Heart left ventricle (tissue), 16 donors: ENCODE measurements at places on chromosomes 12 and 14.
A peak's percentile ranks its signal among the peaks of the same experiment; 100 is the strongest.

DNA sequence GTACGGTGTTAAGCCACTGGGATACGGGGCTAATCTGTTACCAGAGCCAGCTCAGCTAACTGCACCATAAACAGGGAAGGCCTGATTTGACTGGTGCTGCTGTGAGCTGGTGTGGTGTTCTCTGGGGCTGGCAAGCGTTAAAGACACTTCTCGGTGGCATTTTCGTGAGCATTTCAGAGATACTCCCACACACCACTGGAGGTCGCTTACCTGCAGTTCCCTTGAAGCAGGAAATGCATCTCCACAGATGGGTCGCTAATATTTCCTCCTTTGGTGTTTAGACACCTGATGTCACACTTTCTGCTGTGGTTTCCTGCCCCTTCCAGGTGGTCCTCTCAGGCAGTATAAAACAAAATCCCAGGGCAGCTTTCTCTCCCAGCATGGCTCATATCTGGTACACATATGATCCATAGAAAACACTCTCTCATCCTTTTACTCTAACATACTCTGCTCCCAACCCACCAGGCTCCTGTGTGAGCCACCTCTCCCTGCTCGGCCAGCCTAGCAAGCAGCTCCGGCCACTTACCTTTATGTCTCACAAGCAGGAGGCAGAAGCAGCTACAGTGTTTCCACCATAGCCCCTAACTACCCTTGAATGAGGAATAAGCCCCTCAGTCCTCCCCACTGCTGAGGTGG lies 129.9 kb upstream of the GRIN2B start:
- H3K4me3 ChIP-seq, result no peak overlapping the region
- no peaks in the 10 kb centered on the region for H3K36me3 ChIP-seq
- no peak overlapping the region for H3K27ac ChIP-seq
- no peaks in the 10 kb centered on the region for H3K4me1 ChIP-seq

- no peak overlapping the region for H3K4me3 ChIP-seq
- H3K27me3 ChIP-seq, result no peaks in the 10 kb centered on the region
- H3K27ac ChIP-seq, result no peak overlapping the region
- DNase-seq, result no peak
These were observed 754.5 kb downstream of the C12orf50 start for GRCh38 chr12:87274594-87275245.

DNA sequence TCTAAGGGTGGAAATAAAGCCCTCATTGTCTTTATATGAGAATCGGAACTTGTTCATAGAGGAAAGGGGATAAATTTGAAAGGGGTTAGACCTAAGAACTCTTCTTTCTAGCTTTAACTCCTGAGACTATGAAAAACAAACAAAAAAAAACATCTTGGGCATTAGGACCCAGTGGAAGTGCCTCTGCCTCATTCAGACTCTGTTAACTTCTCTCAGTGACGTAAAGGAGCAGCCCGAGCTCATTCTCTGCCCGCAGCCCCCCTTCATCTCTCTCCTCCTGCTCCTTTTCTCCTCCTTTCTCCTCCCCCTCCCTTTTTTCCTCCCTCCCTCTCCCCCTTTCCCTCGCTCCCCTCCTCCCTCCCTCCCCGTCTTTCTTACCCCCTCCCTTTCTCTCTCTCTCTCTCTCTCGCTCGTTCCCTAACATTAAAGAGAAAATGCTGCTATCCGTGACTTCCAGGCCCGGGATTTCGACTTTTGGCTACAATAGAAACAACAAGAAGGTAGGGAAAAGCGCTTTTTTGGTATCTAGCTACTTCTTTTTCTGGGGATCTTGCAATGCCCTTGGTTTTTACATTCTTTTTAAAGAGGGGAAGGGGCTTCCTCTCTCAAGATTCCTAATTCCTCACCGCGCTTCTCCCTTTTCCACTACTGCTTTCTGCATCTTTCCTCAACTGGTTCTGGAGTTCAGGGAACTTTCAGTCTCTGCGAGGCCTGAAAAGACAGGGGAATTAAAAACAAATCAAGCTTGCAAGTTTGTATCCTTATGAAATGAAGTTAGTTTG lies at the start of gene RBMS2:
Gene RBMS2 (plus strand): TSS at position 231 of the 782 bp plus-strand sequence. CDS start 204 bp downstream, at position 435.
- peaks cover 13% of the 10 kb centered on the region for H3K4me1 ChIP-seq
- peak; percentile 71 for DNase-seq
- no peaks in the 10 kb centered on the region for H3K27me3 ChIP-seq
- H3K36me3 ChIP-seq, result no peaks in the 10 kb centered on the region
- peak within 1 kb of the TSS; percentile 96 for H3K27ac ChIP-seq

- H3K27me3 ChIP-seq, result no peaks in the 10 kb centered on the region
- no peak for DNase-seq
- H3K27ac ChIP-seq, result no peak overlapping the region
These were observed 12.2 kb downstream of the CAPZA3 start for GRCh38 chr12:18750085-18750484.

- no peaks in the 10 kb centered on the region for H3K27me3 ChIP-seq
- peaks cover 27% of the 10 kb centered on the region for H3K4me1 ChIP-seq
- H3K4me3 ChIP-seq, result no peak overlapping the region
- no peak overlapping the region for H3K27ac ChIP-seq
These were observed 26.0 kb downstream of the MAPK1IP1L start for GRCh38 chr14:55077170-55078151.

- H3K36me3 ChIP-seq, result no peaks in the 10 kb centered on the region
- no peak overlapping the region for H3K4me3 ChIP-seq
- H3K27ac ChIP-seq, result no peak overlapping the region
- H3K4me1 ChIP-seq, result no peaks in the 10 kb centered on the region
- no peaks in the 10 kb centered on the region for H3K27me3 ChIP-seq
These were observed 117.9 kb upstream of the SFSWAP start for GRCh38 chr12:131592972-131593371.

GRCh38 chr14:33959692-33960151 lies 8.8 kb upstream of the EGLN3 start:
- no peak overlapping the region for H3K27ac ChIP-seq
- H3K36me3 ChIP-seq, result no peaks in the 10 kb centered on the region
- H3K4me1 ChIP-seq, result peaks cover 7% of the 10 kb centered on the region
- no peak for DNase-seq

GRCh38 chr14:72366619-72367018 lies 434.4 kb downstream of the RGS6 start:
- H3K27me3 ChIP-seq, result no peaks in the 10 kb centered on the region
- no peaks in the 10 kb centered on the region for H3K36me3 ChIP-seq
- no peak for DNase-seq
- no peaks in the 10 kb centered on the region for H3K4me1 ChIP-seq

DNA sequence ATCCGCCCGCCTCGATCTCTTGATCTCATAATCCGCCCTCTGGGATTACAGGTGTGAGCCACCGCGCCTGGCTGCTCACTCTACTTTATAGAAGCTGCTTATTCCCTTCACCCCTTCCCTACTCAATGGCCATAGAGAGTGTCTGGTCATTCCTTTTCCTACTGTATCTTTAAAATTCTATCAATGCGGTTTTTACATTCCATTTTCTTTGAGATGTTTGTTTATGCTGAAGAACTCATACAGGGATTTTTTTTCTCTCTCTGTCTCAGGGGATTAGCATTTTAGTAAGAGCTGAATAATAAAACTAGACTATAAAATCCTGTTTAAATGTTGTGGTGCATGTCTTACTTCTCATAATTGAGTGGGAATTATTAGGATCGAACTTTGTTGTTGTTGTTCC lies 218.6 kb upstream of the FOXN3 start:
- H3K27ac ChIP-seq, result no peak overlapping the region
- no peaks in the 10 kb centered on the region for H3K36me3 ChIP-seq
- no peaks in the 10 kb centered on the region for H3K4me1 ChIP-seq

- H3K27me3 ChIP-seq, result peaks cover 67% of the 10 kb centered on the region
- H3K4me1 ChIP-seq, result peaks cover 21% of the 10 kb centered on the region
- peak; percentile 23 for DNase-seq
- no peak overlapping the region for H3K27ac ChIP-seq
- H3K4me3 ChIP-seq, result no peak overlapping the region
- H3K36me3 ChIP-seq, result no peaks in the 10 kb centered on the region
These were observed 370 bp downstream of the HRK start for GRCh38 chr12:116880817-116881324.

- peaks cover 45% of the 10 kb centered on the region for H3K36me3 ChIP-seq
- no peaks in the 10 kb centered on the region for H3K27me3 ChIP-seq
- no peak overlapping the region for H3K4me3 ChIP-seq
These were observed 5.8 kb downstream of the TRIP11 start for GRCh38 chr14:92033906-92034687.

- no peaks in the 10 kb centered on the region for H3K36me3 ChIP-seq
- H3K4me1 ChIP-seq, result peaks cover 31% of the 10 kb centered on the region
- no peak overlapping the region for H3K27ac ChIP-seq
- H3K4me3 ChIP-seq, result no peak overlapping the region
- no peaks in the 10 kb centered on the region for H3K27me3 ChIP-seq
These were observed 1.7 kb downstream of the CREBL2 start for GRCh38 chr12:12613344-12613743.

GRCh38 chr12:65918021-65918420 lies 93.7 kb downstream of the HMGA2 start:
- H3K4me3 ChIP-seq, result no peak overlapping the region
- H3K27me3 ChIP-seq, result no peaks in the 10 kb centered on the region
- H3K36me3 ChIP-seq, result no peaks in the 10 kb centered on the region
- no peaks in the 10 kb centered on the region for H3K4me1 ChIP-seq

DNA sequence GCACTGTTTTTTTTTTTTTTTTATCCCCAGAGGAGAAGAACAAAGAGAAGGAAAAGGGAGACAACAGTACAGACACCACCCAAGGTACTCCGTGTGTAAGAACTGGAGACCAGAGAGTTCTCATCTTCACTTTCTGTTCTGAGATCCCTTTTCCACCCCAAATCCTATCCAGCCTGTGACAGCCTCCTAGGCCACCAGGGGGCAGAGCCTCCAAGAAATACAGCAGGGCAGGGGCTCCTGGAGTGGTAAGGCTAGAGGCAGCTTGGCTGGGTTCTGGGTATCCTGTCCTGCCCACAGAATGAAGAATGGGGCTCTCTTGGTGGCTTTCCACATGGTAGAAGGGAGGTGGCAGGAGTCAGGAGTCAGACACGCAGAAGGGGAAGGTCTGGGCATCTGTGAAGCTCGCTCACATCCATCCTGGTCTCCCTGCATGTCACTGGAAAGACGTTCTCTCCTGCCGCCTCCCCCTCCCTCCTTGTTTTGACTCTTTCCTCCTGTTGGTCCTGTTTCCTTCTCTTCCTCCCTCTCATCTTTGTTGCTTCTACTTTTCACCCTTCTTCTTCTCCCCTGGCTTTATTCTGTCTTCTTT lies 12.0 kb downstream of the CLSTN3 start:
- DNase-seq, result no peak
- no peaks in the 10 kb centered on the region for H3K4me1 ChIP-seq
- H3K27me3 ChIP-seq, result no peaks in the 10 kb centered on the region
- no peak overlapping the region for H3K4me3 ChIP-seq
- no peak overlapping the region for H3K27ac ChIP-seq

- H3K27ac ChIP-seq, result no peak overlapping the region
- no peaks in the 10 kb centered on the region for H3K36me3 ChIP-seq
- H3K27me3 ChIP-seq, result no peaks in the 10 kb centered on the region
- no peaks in the 10 kb centered on the region for H3K4me1 ChIP-seq
- H3K4me3 ChIP-seq, result no peak overlapping the region
These were observed 269.1 kb downstream of the EMP1 start for GRCh38 chr12:13465635-13466034.

GRCh38 chr12:22350886-22351285 lies 16.4 kb upstream of the ST8SIA1 start:
- no peak for DNase-seq
- H3K4me3 ChIP-seq, result no peak overlapping the region
- no peaks in the 10 kb centered on the region for H3K27me3 ChIP-seq
- no peaks in the 10 kb centered on the region for H3K36me3 ChIP-seq
- H3K4me1 ChIP-seq, result no peaks in the 10 kb centered on the region
- no peak overlapping the region for H3K27ac ChIP-seq

DNA sequence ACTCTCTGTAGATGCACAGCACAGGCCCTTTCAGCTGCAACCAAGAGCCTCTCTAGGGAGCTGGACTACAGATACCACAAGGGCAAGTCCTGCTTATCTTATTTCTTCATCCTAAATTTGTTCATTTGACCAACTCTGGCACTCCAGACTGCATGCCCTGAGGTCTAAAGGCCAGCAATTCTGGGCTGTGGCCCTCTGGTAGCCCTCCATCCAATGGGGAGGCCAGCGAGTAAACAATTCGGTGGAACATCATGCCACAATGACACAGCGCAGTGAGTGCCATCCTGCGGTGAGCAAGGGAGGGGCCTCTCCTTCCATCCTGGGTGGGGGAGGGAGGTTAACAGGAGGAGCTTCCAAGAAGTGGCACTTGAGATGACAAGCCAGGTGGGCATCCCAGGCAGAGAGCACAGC lies 652 bp upstream of the SELPLG start:
- DNase-seq, result peak; percentile 27
- H3K4me3 ChIP-seq, result no peak overlapping the region
- peaks cover 38% of the 10 kb centered on the region for H3K4me1 ChIP-seq
- no peaks in the 10 kb centered on the region for H3K27me3 ChIP-seq
- H3K27ac ChIP-seq, result no peak overlapping the region

DNA sequence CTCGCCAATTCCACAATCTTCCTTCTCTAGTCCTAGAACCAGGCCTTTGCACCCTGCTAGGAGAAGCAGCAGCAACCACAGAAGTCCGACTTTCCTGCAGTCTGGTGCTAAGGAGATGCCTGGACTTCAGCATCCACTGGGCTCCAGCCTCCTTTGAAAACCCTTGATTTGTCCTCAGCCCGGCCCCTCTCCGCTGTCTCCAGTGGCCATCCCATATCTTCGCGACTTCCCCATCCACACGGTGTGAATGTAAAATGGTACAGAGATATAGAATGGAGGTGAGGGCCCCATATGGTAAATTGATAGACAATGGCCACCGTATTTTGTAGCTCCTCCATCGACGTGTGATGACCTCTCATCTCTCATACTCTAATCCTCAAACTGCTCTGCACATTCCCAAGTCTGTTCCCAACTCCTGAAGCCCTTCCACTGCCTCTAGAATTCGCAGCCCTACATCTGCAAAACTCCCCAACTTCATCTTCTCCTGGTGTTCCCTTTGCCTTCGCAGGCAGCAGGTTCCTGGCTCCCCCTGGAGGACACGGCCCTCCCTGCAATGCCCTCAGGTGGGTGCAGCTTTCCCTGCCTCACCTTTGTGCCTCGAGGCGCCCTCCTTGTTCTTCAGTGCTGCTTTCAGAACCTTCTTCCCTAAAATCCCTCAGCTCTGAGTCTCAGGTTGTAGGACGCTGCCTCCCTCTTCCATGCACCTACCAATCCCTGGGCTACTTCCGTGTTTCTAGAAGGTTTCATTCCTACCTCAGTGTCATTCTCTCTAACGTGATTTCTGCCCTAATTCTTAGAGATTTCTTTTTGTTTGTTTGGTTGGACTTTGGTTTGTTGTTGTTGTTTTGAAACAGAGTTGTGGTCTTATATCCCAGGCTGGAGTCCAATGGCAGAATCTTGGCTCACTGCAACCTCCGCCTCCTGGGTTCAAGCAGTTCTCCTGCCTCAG lies 36.7 kb downstream of the TMBIM6 start:
- no peaks in the 10 kb centered on the region for H3K36me3 ChIP-seq
- H3K27me3 ChIP-seq, result no peaks in the 10 kb centered on the region
- no peak overlapping the region for H3K27ac ChIP-seq

- no peaks in the 10 kb centered on the region for H3K27me3 ChIP-seq
- H3K36me3 ChIP-seq, result no peaks in the 10 kb centered on the region
- no peaks in the 10 kb centered on the region for H3K4me1 ChIP-seq
- no peak overlapping the region for H3K4me3 ChIP-seq
- no peak for DNase-seq
These were observed 131.1 kb downstream of the PIWIL1 start for GRCh38 chr12:130468700-130469245.

- no peaks in the 10 kb centered on the region for H3K4me1 ChIP-seq
- no peak for DNase-seq
- no peak overlapping the region for H3K4me3 ChIP-seq
- H3K27ac ChIP-seq, result no peak overlapping the region
- no peaks in the 10 kb centered on the region for H3K36me3 ChIP-seq
These were observed 34.2 kb downstream of the ABCC9 start for GRCh38 chr12:21906919-21907493.
